ENCODE measurements at places on chromosomes 16 and 17.

DNA sequence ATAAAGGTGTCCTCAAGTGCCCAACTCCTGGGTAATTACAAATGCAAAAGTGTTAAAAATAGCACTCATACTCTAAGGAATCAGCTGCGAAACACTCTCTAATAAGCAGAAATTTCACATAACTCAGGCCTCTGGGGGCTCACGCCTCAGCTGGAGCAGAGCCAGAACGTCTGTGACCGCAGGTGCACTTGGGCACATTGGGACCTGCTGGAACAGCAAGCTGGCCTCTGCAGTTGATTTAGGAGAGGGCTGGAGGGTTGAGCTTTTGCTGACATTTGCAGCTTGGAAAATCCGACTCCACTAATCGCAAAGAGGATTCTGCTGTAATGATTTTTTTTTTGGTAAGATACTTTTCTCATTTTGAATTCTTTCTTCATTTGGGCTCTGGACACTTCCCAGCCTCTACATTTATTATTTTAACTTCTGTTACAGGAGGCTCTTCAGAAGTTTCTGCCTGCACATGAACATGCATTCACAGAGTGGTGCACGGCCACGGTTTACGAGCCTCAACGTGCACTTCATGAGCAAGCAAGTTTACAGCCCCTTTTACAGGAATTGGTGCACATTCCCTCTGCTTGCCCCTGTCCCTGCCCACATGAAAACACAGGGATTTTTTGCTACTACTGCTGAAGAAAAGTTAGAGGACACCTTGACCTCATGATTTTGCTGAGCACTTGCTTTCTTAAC is 4.1 kb upstream of the SNTB2 start:
- DNase-seq: no peak

GRCh38 chr16:20242568-20243255 is 84.6 kb downstream of the GP2 start:
- DNase-seq: no peak

GRCh38 chr16:23642246-23642774 is 1.0 kb downstream of the DCTN5 start:
- DNase-seq: no peak

GRCh38 chr17:29694918-29695563 is 72.3 kb upstream of the CORO6 start:
- DNase-seq: no peak

DNA sequence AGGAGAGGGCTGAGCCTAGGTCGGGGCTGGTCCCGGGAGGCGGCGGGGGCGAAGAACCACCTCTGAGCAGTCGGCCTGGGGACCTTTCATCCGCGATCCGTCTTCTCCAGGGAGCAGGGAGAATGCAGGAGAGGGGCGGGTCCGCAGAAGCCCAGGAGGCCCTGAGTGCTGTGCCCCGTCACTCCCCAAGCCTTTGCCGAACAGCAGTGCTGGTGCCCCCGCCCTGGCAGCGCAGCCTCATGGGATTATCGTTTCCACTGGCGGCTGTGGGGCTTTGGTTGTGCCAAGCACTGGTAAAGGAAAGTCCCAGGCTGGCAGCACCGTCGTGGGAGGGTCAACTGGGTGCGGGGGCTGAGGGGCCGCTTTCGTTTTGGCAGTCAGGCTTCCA is 631 bp downstream of the TBL3 start:
- DNase-seq: no peak

GRCh38 chr16:87457709-87458423 is 35.0 kb downstream of the ZCCHC14 start:
- DNase-seq: no peak

DNA sequence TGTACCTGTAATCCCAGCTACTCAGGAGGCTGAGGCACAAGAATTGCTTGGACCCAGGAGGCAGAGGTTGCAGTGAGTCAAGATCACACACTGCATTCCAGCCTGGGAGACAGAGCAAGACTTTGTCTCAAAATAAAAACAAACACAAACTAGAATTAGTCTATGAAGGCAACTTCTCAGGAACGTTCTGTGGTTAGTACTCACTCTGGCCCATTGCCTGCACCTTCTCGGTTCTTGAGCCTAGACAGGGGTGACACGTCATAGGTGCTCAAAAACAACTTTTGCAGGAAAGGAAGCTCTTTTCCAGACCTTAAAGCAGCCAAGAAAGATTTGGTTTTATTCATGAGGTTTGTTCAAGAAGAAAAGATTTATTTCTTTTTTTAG is 22.3 kb upstream of the CNOT1 start:
- DNase-seq: no peak

DNA sequence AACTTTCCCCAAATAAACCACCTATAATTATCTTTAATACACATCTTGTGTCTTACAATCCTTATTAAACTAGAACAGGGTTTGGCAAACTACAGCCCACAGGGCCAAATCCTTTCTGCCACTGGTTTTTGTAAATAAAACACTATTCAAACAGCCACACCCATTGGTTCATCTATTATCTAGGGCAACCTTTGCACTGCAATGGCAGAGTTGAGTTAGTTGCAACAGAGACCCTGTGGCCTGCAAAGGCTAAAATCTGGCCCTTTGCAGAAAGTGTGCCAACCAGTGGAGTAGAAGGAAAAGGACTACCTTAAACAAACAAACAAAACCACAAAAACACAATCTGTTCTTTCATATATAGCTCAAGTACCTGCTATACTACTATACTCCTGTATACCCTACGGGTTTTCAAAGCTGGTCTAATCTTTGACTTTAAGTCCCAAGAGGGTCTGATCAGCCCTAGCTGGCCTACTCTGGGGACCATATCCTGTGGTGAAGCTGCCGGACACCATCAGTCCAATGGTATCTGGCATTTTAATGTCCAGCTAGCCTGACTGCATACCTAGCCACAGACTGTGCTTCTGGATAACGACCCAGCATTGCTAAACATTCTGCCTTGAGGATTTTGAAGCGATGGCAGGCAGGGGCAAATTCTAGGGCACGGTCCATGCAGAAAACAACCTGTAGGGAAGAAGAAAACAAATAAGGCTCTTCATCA is 23.3 kb downstream of the CNP start:
- DNase-seq: no peak

GRCh38 chr16:3992297-3993051 is 112.0 kb upstream of the CREBBP start:
- DNase-seq: no peak

GRCh38 chr16:67518676-67519075 is 10.0 kb upstream of the RIPOR1 start:
- DNase-seq: no peak

DNA sequence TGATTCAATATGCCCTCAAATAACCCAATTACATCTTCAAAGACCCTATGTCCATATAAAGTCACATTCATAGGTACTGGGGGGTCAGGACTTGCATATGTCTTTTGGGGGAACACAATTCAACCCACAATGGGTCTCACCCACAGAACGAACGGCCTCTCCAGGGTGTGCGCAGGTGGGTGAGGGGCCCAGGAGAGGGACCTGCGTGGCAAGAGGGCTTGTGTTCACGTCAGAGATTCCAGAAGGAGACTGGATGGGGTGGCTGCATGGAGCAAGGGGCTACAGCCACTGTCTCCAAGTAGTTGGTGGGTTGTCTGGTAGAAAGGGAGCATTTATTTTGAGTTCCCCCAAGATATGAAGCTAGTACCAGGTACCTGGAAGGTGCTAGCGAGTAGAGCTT is 212.2 kb downstream of the SEC14L1 start:
- DNase-seq: no peak

- no peak for DNase-seq
Observed at GRCh38 chr17:20184181-20184580, 175.0 kb downstream of the SPECC1 start.

DNA sequence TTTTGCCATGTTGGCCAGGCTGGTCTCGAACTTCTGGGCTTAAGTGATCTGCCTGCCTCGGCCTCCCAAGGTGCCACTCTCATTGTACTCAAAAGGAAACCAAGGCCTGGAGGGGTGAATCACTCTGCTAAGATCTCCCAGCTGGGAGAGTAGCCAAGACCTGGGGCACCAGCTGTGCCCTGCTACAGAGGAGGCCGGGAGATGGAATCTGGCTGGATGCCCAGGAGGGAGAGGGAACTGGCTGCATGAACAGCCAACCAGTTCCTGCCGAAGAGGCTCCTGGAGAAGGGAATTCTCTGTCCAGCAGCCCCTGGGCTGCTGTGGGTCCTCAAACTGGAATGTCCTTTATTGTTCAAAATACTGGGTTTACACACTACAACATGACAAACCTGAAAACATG is 238.7 kb upstream of the CIBAR2 start:
- no peak for DNase-seq

- DNase-seq: no peak
Observed at GRCh38 chr16:82630688-82631087, 3.9 kb downstream of the CDH13 start.

GRCh38 chr16:15973421-15973820 is 24.0 kb downstream of the ABCC1 start:
- no peak for DNase-seq

GRCh38 chr16:84699147-84699711 is 571 bp upstream of the USP10 start:
- DNase-seq: no peak

DNA sequence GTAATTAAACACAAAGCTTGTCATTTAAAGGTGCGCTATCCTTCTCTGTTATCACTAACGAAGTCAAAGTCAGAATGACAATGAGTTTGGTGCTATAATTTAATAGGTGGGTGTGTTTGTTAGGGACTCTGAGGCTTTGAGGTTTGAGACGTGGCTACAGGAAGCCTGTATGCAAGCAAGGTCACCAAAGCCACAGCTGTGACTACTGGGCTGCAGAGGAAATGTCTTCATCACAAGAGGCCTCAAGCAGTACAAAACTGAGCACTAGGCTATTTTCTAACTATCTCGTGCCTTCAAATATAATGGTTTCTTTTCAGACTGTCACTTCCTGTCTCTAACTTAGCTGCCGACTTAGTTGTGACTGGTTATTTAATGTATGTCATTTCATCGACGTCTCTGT is 141.2 kb downstream of the AATF start:
- DNase-seq: peak; percentile 41

GRCh38 chr17:74715144-74715543 is 2.4 kb upstream of the CD300LF start:
- DNase-seq: no peak

- no peak for DNase-seq
Observed at GRCh38 chr17:58280480-58281217, at the start of gene MPO. Gene MPO (minus strand): TSS chr17:58280935. CDS start chr17:58280758, 177 bp downstream.

DNA sequence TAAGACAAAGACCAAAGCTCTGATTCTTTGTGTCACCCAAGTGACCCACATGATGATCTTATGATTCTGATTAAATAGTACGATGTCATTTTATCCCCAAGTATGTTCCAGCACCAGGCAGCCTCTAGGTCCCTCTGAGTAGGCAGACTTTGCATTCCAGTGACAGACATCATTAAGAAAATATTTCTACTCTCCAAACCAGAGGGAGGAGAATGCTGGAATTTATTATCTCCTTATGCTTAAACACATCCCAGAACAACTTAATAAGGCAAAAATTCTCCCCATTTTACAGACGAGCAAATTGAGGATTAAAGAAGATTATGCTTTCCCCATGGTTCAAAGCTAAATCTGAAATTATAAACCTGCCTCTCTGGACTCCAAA is 192.8 kb upstream of the CDH11 start:
- no peak for DNase-seq

GRCh38 chr16:66918803-66919568 is at the start of gene CDH16:
Gene CDH16 (minus strand): TSS chr16:66918885. CDS start chr16:66918065, 820 bp downstream.
- DNase-seq: no peak

DNA sequence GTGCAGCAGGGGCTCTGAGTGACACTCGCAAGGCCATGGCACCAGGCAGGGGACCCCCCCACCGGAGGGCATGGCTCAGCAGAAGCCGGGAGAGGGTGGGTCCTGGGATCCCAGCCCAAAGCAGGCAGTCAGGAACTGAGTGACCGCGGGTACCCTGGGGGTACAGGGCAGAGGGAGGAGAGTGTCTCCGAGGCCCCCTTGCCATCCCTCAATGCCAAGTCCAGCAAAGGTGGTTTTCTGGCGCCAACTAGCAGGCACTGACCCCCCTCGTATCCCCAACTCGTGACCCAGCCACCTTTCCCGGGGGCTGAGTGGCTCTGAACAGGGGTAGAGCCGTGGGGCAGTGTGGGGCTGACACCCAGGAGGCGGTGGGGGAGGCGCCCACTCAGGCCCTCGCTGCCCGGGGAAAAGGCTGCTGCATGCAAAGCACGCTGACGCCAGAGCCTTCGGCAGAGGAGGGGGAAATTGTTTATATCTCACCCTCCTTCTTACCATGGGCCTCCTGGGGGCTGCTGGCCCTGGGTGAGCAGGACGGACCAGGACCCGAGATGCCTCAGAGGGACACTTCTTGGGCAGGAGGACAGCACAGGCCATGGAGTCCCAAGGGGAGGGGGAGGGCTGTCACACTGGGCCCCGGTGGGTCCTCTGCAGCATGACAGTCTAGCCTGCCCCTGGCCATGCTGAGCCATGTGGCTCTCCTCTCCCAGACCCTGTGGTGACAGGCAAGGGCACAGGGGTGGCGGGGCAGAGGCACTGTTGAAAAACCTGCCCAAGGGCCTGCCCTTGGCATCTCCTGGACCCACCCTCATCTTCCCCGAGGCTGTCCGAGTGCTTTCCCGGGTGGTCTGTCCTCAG is 14.6 kb upstream of the ENPP7 start:
- DNase-seq: no peak

DNA sequence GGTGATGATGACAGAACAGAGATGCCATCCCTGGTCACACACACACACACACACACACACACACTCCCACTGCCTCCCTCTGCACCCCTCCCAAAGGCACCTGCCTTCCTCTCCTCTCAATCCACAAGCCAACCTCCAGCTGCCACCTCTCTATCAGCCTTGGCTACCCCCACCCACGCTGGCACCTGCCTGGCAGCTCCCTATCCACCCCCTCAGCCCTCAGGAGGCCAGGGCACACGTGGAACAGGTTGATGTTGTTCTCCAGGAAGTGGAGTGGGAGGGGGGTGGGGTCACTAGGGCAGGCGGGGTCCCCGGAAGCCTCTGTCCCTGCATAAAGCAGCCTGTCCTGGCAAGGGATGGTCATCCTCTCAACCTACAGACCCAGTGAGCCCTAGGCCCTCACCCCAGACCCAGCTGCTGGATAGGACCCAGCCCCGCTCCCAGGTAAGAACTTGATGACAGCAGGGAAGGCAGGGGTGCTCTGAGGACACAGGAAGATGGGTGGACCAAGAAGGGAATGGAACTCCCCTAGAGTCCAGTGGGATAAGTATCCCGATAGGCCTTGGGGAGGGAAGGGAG is at the start of gene GSDMA:
Gene GSDMA (plus strand): TSS at position 363 of the 579 bp plus-strand sequence. CDS start 2,684 bp downstream, outside the sequence.
- DNase-seq: no peak

GRCh38 chr16:85912211-85912974 is 13.4 kb downstream of the IRF8 start:
- DNase-seq: no peak

- DNase-seq: no peak
Observed at GRCh38 chr16:23371368-23371767, 69.3 kb downstream of the SCNN1B start.

- DNase-seq: no peak
Observed at GRCh38 chr17:79593205-79593604, 17.6 kb downstream of the RBFOX3 start.

Measured in T-helper 9 cell (primary cell).